GM20000 (cell line): ENCODE measurements at places on chromosomes 12 and 14.

DNA sequence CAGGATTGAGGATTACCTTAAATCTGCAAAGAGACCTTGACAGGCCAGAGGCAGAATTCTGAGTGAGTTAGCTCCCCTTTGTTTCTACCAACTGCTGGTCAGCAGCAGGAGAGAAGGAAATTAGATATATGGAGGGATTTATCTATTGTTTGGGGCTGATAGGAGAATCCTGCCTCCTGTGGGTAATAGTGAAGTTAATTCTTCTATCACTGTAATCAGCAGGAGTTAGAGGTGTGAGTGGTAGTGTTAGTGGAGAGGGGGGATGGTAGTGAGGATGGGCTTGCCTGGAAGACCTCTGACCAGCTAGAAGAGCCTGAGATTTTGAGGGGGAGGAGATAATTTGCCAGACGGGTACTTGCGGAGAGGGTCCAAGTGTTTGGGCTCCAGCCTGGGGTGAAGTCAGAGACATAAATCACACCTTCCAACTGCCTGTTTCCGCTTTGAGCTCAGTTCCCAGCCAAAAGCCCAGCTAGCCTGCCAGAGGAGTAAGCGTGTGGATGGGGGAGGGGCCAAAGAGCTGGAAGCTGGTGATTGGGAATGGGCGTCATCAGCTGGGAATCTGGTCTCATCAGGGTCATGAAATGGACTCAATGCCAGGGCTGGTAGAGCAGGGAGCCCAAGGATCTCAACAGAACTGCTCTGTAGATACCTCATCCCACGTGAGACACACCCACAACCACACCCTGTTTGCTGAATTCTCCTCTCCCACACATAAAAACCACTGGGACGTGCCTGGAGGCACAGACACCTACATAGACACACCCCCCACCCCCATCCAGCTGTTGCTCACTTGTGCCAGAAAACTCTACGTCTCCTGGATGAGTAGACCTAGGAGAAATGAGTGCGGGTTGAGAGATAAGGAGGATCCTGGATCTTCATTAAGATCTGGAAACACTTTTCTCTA is 13.1 kb upstream of the ITGA5 start:
- no peak for DNase-seq

DNA sequence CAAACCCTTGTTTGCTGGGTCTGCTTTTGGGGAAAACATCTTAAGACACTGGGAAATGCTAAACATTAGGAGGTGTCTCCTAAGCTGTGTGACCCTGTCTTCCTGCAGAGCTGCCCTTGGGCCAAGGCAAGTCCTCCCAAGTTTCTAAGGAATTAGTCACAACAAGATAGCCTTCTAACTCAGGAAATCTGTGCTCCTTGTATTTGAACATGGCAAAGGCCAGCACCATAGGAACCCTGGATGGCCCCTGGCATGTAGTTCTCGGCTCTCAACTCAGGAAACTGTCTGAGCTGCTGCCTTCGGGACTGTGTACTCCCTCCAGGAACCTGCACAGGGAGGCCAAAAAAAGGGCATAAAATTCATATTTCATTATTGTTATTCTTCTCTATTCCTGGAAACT is 37.6 kb upstream of the LTBP2 start:
- no peak for DNase-seq

DNA sequence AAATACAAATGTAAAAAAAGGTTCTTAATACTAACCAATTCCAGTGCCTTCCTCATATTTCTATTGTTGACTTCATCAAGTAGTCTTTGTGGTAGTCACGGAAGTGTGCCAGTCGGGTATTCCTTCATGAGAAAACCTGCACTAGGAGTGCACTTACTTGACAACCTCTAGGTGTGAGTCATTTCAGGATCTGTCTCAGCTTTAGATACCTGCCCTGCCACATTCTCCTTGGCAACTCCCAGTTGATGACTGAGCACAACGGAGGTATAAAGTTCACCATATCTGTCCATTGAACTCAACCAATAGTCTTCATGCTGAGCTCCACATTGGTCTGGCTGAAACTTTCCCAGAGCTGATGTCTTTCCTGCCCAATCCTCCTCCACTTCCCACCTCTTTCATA is 215.7 kb downstream of the SYT10 start:
- DNase-seq = no peak

- DNase-seq = no peak
These were observed 23.7 kb downstream of the LEMD3 start for GRCh38 chr12:65192963-65193516.

DNA sequence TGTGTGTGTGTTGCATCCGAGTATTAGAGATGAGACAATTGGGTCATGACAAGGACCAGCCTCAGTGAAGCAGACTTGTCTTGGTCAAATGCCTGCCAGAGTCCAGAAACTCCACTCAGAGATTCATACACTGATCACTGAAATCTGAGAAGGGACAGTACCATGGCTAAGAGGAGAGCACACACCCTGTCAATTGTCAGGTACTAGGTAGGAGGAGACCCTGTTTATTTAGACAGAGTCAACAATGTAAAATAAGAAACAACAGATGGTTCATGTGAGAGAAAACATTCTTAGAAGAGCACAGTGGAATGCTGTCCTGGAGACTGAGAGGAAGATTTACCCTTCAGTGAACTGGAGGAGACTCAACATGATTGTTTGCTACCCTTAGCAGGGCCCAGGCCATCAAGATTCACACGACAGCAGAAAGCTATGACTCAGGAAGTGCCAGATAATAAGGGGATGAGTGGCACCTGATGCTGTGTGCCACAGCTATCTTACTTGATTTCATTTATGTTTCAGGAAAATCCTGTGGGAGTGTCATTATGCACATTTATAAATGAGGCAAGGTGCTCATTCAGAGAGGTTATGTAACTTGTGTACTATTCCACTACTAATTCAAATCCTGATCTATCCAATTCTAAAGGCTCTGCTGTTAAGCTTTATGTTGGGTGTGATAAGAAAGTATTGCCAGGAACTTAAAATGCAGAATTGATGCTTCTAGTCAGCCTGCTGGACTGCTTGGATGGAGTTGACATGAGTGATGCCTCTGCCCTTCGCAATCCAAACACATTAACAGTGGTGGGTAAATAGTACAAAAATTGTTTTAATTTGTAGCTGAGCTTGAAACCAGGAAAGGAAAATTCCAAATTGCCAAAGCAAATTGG is 136.6 kb upstream of the NEDD1 start:
- DNase-seq = no peak

DNA sequence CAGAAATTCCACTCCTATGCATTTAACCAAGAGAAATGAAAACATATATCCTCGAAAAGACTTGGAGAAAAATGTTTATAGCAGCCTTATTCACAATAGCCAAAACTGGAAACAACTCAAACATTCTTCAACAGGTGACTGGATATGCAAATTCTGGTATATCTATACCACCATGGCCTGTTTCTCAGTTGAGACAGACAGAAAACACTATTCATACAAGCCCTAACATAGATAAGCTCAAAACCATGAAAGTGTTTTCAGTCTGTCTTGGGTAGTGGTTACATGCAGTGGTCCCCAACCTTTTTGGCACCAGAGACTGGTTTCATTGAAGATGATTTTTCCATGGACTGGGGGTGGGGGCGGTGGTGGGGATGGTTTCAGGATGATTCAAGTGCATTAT is 83.8 kb downstream of the SRGAP1 start:
- no peak for DNase-seq

DNA sequence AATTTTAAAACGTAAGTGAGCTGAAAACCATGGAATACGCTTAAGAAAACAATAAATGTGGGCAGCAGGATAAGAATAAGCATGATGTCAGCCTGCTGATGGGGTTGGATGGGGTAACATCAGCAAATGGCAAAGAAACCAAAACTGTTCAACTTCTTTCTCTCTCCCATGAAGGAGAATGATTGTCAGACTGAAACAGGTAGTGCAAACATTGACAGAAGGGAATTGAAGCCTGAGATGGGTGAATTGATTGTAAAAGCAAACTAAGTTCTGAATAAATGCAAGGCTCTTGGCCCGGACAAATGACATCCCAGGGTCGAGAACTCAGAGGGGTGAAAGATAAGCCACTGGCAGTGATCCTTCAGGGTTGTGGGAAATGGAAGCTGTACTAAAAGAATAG is 182.6 kb downstream of the ETV6 start:
- no peak for DNase-seq

- no peak for DNase-seq
These were observed 39.0 kb downstream of the KIF26A start for GRCh38 chr14:104177411-104177810.

- no peak for DNase-seq
These were observed 25.1 kb downstream of the FGFR1OP2 start for GRCh38 chr12:26963413-26963812.

GRCh38 chr14:26332966-26333365 is 264.9 kb downstream of the NOVA1 start:
- no peak for DNase-seq

DNA sequence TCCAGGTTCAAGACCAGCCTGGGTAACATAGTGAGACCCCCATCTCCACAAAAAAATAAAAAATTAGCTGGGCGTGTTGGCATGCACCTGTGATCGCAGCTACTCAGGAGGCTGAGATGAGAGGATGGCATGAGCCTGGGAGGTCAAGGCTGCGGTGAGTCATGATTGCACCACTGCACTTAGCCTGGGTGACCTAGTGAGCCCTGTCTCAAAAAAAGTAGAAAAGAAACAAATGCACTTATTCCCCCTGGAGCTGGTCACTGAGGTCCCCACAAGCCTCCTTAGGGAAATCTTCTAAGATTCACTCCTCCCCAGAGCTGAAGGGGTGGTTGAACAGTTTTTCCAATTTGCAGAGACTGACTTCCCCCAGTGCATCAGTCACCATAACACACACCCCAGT is 1.6 kb downstream of the CD9 start:
- DNase-seq = no peak
